ENCODE measurements at places on chromosomes 16 and 17. TPM values are rescaled to one million over a fixed set of nuclear protein-coding genes. Genes with fewer than 3 reads are reported as not detected.

DNA sequence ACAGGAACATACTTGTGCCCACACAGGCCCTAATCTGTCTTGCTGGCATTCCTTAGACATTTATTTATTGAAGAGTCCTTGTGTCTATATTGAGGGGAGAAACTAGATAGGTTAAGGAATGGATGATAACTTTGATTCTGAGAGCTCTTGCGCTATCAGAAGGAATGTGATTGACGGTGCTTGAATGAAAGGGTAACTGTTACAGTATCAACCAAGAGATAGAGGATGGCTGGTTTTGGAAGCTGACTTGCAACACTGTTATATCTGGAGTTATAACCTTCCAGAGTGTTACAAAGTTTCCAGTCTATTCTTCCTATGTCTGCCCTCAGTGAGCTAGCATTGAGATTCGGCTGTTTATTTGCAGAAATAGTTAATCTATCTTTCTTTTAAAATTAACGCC, 36.5 kb downstream of the PRKCA start:
- no peak for DNase-seq

GRCh38 chr16:11851294-11852091, at the start of gene RSL1D1:
Gene RSL1D1 (minus strand): TSS chr16:11851542. CDS start chr16:11851512, 30 bp downstream.
- peak; percentile 81 for DNase-seq

GRCh38 chr16:49635591-49636581, 220.0 kb downstream of the ZNF423 start:
- DNase-seq: no peak

- DNase-seq: no peak
Observed at GRCh38 chr17:49630113-49630900, 47.6 kb downstream of the SPOP start.

- no peak for DNase-seq
Observed at GRCh38 chr17:16986391-16986790, 14.5 kb upstream of the TNFRSF13B start.

DNA sequence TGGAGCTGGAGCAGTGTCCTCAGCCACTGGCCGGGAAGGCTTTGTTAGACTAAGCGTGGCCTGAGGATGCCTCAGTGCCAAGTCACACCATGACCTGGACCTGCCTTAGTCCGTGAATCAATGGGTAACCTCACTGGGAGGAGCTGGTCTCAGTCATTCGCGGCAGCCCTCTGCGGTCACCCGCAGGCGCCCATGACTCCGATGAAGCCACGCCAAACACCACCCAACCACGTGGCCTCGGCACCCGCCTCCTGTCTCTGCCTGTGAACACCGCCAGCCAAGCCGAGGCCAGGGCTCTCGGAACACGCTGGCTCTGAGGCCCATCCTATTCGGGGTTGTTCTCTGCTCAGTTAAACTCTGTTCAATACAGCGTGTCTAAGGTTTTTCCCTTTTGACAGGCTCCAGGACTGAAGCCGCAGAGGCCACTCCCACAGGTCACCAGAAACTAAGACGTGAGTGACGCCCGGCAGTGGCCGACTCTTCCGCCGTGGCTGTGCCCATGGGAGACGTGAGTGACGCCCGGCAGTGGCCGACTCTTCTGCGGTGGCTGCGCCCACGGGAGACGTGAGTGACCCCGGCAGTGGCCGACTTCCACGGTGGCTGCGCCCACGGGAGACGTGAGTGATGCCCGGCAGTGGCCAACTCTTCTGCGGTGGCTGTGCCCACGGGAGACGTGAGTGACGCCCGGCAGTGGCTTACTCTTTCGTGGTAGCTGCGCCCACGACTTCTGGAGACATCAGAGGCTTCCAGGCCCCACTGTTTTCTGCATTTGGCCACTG, 16.8 kb upstream of the PABPN1L start:
- DNase-seq: no peak

GRCh38 chr17:27840688-27841087, 40.4 kb upstream of the NOS2 start:
- no peak for DNase-seq

GRCh38 chr17:2551493-2551892, 39.8 kb upstream of the METTL16 start:
- DNase-seq: no peak

- DNase-seq: no peak
Observed at GRCh38 chr16:85649411-85650134, 36.5 kb downstream of the GSE1 start.

- no peak for DNase-seq
Observed at GRCh38 chr17:61420052-61420451, 20.4 kb downstream of the TBX2 start.

GRCh38 chr17:35486920-35487732, 38.6 kb upstream of the SLFN13 start:
- peak; percentile 67 for DNase-seq

- DNase-seq: no peak
Observed at GRCh38 chr16:1920727-1921171, 2.5 kb upstream of the HS3ST6 start.

- DNase-seq: no peak
Observed at GRCh38 chr17:57925361-57925990, 29.7 kb downstream of the CUEDC1 start.

DNA sequence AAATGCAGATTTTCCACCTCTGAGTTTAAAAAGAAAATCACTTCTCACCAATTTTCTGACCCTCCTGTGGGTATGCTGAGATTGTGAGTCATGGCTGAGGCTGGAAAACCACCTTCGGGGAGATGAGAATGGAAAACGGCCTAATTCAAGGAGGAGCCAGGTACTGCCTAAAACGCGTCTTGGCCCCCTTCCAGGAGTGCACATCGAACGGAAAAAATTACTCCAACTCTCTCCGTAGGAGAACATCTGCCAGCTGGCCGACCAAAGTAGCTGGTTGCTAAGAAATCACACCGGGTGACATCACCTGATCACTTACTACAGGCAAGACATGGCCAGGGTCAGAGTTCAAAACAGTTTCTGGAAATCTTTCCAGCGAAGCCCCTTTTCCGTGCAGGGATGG, 107.6 kb downstream of the ZNF423 start:
- peak; percentile 2 for DNase-seq

The ADORA2B gene
- 5.0 TPM for total RNA-seq

The PRMT7 gene
- 49.2 TPM for total RNA-seq

The ZNF385C gene
- 0.10 TPM for total RNA-seq

The MYH2 gene
- not detected for total RNA-seq

The NUPR1 gene
- total RNA-seq: 1.4 TPM

The YBX2 gene
- total RNA-seq: 0.45 TPM

The KRTAP2-4 gene
- total RNA-seq: not detected
